ENCODE measurements at places on chromosomes 16 and 17.

GRCh38 chr17:2077040-2077439, 22.1 kb downstream of the HIC1 start:
- no peak for DNase-seq

GRCh38 chr17:78448356-78448993, 70.0 kb downstream of the PGS1 start:
- no peak for DNase-seq

DNA sequence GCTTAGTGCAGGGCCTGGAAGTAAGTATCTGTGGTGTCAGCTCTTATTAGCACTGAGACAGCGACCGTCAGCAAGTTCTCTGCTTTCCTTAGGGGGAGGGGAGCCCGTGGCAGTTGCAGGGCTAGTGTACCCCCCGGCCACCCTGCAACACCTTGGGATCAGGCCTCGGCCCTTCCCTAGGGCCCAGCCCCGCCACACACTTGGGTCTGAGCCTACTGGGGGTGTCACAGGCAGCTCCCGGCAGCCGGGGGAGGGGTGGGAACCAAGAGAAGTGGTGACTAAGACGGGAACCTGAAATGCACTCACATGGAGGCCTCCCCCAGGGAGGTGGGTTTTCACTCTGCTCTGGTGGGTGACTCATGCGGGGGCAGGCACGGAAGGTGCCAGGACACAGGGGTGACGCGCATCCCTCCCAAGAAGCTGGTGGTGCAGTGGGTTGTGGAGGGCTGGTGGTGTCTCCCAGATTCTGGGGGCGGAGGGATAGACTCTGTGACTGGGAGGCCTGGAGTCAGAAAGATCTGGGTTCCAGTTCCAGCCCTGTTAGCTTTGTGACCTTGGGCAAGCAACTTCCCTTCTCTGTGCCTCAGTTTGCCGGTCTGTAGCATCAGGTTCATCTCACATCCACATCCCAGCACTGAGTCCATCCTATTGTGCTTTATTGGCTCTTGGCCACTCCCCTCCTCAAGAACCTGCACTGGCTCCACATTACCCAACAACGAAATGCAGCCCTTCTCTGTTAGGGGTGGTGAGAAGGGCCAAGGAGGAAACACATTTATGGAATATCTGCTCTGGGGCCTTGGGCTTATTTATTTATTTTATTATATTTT, 44.5 kb downstream of the LAT start:
- peak; percentile 90 for DNase-seq

GRCh38 chr16:4876646-4877379, 29.5 kb downstream of the UBN1 start:
- no peak for DNase-seq

DNA sequence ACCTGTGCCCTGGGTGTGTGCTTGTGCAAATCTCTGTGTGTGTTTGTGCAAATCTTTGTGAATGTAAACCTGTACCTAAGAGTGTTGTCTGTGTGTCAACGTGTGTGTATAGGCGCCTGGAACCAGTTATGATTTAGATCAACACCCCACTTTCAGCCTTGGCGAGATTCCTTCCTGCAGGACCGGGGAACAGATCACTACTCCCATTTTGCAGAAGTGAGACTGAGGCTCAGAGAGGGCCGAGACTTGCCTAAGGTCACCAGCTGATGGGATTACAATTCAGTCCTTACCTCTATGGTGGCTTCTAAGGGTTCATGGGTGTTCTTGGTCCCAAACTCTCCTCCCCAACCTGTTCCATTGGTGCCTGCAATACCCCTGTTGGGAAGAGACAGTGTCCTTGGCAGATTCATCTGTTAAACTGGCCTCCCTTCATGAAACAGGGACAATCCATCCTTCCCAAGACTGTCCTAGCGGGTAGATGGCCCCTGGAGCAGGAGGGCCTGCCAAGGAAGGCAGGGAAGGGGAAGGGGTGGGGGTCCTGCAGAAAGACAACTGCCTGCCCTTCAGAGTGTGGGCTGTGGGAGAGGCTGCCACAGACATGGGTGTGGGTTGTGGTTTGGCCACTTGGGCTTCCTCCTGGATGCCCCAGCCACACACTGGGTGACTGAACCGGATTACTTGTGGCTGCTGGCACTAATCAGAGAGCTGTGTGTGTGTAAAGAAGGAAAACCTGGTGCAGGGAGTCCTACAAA, 6.9 kb upstream of the MAPK7 start:
- DNase-seq, result no peak

DNA sequence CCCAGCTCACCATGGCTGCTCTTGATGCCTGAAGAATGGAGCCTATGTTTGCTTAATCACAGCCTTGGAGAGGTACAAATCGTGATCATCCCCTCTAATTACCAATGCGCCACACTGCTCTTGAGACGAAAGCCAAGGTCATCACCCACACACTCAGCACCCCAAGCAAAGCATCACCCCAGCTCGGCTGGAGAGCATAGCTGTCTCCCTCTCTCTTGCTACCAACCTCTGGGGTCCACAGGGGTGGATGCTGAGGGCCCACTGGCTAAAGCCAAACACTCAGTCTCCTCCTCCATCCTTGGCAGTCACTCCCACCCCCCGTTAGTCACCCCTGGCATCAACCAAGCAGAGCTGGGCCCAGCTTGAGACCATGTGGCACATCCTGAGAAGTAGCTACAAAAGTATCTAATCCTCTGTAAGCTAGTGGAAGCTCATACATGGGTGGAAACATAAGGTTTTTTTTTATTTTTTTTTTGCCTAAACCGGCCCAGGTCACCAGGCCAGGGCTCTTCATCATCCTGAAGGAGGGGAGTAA, 44.8 kb downstream of the PIMREG start:
- no peak for DNase-seq

- no peak for DNase-seq
Measured at GRCh38 chr17:81354954-81355347, 40.3 kb upstream of the BAHCC1 start.

DNA sequence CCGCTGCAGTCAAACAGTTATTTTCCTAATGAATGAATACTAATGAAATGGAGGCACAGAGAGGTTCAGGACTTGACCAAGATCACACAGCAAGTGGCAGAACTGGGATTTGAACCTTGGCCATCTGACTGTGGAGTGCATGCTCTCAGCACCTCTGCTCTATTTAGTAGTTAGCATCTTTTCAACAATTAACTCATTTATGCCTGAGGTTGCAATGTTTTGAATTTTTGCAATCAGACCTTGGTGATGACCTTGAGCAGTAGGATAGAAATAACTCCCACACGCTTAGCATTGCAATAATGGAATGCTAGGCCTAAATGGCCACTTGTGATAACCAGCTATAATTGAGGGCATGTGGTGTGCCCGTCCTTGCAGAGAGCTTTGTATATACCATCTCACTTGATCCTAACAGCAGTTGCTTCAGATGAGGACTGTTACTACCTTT, 31.0 kb downstream of the NAGPA start:
- DNase-seq, result no peak

GRCh38 chr17:81097943-81098308, 63.0 kb downstream of the BAIAP2 start:
- DNase-seq, result peak; percentile 94

- DNase-seq, result no peak
Measured at GRCh38 chr16:46817961-46818360, 13.0 kb downstream of the C16orf87 start.

DNA sequence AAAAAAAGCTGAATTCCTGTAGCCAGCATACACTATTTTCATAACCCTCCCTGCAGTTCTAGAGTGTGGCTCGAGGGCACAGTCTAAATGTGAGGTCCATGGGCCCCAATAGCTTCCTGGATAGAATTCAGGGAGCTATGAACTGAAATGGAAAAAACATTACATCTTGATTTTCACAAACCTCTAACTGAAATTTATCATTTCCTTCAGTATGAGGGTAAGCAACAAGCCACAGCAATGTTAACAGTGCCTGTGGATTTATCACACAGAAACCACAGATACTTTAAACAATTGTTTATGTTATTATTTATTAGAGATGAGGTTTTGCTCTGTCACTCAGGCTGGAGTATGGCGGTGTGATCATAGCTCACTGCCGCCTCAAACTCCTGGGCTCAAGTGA, 18.2 kb downstream of the TMEM92 start:
- DNase-seq, result no peak

DNA sequence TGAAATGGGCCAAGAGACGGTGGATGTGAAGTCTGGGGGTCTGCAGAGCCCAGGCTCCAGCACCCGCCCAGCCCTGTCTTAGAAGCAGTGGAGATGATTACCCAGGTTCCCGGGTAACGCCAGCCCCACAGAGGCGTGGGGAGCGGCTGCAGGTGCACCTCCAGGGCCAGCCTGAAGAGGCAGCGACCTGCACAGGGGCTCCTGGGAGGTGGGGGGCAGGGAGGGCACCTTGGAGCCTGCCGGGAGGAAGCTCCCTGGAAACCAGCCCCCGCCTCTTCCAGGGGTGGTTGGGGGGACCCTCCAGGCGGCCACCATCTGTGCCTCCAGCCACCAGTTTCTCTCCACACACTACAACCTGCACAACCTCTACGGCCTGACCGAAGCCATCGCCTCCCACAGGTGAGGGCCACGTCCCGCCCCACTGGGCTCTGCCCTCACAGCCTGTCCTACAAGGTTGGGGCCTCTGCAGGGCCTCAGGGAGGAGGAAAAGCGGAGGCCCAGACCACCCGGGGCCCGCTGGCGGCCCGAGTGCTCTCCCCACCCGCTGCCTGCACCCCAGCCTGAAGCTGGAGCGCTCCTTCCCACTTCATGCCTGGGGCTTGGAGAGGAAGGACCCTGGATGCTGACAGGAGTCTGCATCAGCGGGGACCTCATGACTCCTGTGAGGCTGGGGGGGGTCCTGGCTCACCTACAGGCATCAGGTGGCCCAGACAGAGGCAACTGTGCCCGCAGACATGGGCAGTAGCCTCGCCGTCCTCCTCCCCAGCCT, 10.5 kb downstream of the GAA start:
- no peak for DNase-seq

GRCh38 chr16:12235110-12235509, 258.6 kb downstream of the SNX29 start:
- no peak for DNase-seq

DNA sequence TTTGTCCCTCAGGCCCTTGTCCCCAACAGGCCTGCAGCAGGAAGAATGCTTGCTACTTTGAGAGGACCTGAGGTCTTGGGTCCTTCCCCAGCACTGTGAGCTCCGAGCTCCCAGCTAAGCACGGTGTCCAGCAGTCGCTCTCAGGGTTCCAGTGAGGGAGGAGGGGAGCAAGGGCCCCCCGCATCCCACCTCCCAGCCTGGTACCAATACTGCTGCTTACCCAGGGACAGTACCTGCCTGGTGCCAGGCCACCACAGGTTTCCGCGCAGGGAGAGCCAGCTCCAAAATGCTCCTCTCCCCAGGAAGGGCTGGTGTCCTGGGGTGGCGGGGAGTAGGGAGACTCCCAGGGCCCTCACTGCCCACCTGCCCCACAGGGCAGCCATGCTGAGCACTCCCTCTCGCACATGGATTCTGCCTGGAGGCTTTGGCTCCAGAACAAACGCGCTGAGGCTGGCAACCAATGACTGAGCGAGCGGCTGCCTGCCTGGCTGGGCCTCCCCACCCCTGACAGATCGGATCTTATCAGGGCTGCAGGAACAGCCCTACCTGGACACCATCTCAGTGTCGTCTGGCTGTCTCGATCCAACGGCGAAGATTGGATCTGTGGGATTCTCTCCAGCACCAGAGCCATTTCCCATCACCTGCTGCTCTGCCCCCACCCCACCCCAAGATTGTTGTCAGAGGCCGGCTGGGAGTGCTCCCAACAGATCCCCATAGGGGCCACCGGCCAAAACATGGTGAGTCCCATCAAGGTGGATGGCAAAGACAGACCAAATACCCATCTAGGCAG, 2.4 kb downstream of the DOK4 start:
- DNase-seq, result no peak

DNA sequence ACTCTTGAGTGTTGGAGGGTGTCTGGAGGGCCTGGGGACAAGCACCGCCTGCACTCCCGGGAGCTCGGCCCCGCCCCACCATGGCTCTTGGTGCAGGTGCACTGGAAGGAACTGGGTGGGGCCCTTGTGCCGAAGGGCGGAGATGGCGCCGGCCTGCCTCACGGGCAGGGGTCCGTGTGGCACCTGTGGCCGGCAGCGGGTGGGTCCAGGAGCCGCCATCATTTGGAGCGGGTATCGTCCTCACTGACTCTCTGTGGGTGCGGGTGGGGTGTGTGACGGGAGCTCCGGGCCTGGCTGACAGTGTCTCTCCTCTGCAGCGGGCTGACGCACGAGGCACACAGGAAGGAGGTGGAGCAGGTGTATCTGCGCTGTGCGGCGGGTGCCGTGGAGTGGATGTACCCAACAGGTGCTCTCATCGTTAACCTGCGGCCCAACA, 5.2 kb downstream of the METRNL start:
- DNase-seq, result no peak

- DNase-seq, result no peak
Measured at GRCh38 chr17:78665952-78666920, 89.0 kb upstream of the DNAH17 start.

DNA sequence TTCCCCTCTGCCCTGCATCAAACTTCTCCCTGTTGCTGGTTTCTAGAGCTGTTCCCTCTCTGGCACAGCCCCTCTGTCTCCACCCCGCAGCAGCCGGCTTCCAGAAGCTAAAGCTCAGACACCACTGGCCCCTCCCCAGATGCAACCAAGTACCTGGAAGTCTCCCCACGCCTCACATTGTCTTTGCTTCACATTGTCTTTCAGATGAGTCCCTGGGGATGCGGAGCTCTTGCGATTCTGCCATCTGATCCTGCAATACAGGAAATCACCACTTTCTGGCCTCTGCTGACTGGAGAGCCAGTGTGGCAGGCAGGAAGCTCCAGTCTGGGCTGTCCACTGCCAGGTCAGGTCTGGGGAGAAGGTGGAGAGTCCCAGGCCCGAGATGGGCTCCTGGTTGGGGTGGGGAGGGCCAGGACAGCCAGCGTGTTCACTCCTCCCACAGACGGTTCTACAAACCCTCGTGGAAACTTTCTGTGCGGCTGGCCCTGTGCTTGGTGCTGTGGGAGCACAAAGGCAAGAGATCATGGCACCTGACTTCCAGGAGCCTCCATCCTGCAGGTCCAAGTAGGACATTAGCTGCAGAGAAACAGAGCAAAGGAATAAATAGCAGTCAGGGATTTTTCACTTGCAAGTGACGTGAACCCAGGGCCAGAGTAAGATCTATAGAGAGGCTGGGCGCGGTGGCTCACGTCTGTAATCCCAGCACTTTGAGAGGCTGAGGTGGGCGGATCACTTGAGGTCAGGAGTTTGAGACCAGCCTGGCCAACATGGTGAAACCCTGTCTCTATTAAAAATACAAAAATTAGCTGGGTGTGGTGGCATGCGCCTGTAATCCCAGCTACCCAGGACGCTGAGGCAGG, 47.9 kb upstream of the MAP3K14 start:
- no peak for DNase-seq

- no peak for DNase-seq
Measured at GRCh38 chr16:22955461-22956070, 141.6 kb downstream of the HS3ST2 start.

- DNase-seq, result no peak
Measured at GRCh38 chr16:2151188-2152091, 3.0 kb downstream of the RAB26 start.

- DNase-seq, result no peak
Measured at GRCh38 chr16:46717692-46718091, 28.2 kb downstream of the ORC6 start.
